Stimulated activated CD8-positive, alpha-beta memory T cell treated with anti-CD3 and anti-CD28 coated beads, Interleukin-4, amount 100 ng/mL, for 48 hours (primary cell): ENCODE measurements at places on chromosomes 4 and X.

- no peak for DNase-seq
Measured at GRCh38 chr4:65667506-65668041, 2.7 kb downstream of the EPHA5 start.

DNA sequence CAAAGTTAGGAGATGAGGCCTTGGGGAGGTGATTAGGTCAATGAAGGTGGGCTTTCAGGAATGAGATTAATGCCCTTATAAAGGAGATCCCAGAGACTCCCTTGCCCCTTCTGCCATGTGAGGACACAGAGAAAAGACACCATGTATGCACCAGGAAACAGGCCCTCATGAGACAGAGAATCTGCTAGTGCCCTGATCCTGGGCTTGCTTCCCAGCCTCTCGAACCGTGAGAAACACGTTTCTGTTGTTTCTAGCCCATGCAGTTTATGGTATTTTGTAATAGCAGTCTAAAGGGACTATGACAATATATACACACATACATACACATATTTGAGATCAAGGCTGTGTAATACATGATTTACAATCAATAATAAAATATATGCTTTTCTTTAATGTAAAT lies 41.4 kb upstream of the ENPP6 start:
- DNase-seq: no peak

- no peak for DNase-seq
Measured at GRCh38 chr4:145639186-145639698, 20.1 kb downstream of the MMAA start.

- no peak for DNase-seq
Measured at GRCh38 chr4:48022192-48022799, 5.7 kb downstream of the NIPAL1 start.

DNA sequence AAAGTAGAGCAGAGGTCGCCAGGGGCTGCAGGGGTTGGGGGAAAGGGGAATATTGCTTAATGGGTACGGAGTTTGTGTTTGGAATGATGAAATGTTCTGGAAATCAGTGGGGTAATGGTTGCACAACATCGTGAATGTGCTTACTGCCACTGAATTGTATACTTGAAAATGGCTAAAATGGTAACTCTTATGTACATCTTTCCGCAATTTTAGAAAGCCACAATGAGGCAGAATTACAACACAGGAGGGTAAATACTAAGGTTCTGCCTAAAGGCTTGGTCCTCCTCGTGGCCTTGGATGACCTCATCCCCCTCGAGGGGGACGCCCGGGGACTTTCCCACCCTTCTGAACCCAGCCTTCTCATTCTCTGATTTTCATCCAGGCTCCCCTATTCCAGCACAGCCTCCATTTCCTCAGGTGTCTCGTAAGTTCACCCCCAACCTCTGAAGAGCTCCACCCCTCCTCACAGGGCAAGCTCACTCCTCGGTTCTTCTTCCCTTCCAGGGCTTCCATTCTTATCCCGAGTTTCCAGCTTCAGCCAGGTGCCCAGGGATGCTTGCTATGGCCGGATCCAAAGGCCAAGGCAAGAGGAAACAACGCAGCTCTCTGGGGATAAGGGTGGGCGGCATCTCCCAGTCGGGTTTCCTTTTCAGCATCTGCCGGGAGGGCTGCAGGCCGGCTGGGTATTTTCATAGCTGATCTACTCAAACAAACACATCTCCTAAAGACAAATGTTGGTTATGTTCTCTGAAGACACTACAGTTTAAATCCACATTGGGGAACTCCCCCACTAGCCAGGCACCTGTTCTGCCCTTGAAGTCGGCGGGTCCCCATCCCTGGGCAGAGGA lies 71.3 kb upstream of the ACSL1 start:
- no peak for DNase-seq

DNA sequence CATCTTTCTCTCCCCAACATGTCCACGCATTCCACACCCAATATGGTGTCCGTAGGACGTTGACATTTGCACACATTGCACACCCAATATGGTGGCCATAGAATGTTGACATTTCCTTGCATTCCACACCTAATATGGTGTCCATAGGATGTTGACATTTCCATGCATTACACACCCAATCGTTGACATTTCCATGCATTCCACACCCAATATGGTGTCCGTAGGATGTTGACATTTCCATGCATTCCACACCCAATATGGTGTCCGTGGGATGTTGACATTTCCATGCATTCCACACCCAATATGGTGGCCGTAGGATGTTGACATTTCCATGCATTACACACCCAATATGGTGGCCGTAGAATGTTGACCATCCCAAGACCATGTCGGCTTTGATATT lies 88.4 kb upstream of the SHOX start:
- no peak for DNase-seq

- DNase-seq: no peak
Measured at GRCh38 chrX:116657071-116657470, 194.3 kb upstream of the CT83 start.

- DNase-seq: no peak
Measured at GRCh38 chrX:113389846-113390245, 549.2 kb upstream of the AMOT start.

DNA sequence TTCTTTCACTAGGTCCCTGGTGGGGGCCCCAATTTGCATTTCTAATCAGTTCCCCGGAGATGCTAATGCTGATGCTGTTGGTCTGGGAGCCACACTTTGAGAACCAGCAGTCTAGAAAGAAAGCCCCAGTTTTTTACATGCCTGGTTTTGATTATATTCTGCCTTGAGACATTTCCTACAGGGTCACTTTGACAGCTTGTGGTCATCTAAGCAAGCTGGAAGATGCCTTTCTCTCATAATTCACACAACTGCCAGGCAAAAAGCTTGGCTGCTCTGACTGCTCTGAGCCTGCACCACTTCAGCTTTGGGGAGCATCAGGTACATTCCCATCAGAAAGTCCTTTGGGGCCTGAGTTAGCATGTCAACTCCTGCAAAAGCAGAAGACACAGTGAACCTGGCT lies 5.9 kb upstream of the PLAC1 start:
- no peak for DNase-seq

DNA sequence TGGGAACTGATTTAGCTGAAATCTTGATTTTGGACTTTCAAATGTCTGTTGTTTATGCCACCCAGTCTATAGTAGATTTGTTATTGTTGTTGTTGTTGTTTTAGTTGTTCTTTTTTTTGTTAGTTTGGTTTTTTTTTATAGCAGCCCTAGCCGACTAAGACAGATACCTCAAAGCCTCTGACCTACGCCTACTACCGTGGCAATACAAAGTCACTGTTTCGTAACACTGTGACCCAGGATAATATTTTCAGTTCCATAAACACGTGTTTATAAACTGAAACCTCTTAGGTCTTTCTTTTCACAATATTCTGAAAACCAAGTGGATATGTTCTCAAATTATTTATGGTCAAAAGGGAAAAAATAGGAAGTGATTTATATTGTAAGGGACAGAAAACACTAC lies 32.8 kb downstream of the VCX2 start:
- DNase-seq: no peak

GRCh38 chrX:25144043-25144940 lies 128.5 kb upstream of the ARX start:
- DNase-seq: peak; percentile 53

DNA sequence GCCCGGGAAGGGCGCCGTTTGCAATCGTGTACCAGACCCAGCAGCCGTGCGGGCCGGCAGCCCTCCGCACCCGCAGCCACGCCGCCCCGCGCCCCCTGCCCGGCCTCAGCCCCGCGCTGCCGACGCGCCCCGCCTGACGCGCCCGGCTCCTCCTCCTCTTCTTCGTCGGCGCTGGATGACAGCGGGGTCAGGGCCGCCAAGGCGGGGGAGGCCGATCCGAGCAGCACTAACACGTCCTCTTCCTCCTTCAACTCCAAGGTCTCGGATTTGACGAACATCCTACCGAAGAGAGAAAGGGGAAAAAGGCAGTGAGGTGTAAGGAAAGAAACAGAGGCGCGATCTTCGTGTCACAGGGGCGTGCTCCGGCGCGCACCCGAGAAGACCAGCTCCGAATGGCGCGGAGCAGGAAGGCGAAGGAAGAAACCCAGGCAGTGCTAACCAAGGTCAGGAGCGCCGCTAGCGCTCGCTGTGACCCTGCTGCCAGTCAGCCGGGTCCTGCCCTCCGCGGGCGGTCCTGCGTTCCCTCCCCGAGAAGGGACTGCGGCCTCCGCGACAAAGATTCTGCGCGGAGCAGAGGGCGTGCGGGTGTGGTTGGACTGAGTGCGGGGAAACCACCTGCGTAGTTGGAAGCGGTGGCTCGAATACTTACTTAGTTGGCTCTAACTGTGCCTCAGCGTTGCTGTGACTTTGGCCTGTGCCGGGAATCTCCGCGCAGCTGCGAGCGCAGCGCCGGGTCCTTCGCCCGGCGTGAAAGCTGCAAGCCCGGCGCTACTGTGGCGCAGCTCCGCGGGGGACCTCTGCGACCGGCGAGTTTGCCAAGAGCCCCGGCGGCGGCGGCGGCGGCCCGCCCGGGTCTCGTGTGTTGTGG lies 548 bp downstream of the NEUROG2 start:
- peak; percentile 58 for DNase-seq

- DNase-seq: no peak
Measured at GRCh38 chr4:54169176-54169575, 59.9 kb upstream of the PDGFRA start.

DNA sequence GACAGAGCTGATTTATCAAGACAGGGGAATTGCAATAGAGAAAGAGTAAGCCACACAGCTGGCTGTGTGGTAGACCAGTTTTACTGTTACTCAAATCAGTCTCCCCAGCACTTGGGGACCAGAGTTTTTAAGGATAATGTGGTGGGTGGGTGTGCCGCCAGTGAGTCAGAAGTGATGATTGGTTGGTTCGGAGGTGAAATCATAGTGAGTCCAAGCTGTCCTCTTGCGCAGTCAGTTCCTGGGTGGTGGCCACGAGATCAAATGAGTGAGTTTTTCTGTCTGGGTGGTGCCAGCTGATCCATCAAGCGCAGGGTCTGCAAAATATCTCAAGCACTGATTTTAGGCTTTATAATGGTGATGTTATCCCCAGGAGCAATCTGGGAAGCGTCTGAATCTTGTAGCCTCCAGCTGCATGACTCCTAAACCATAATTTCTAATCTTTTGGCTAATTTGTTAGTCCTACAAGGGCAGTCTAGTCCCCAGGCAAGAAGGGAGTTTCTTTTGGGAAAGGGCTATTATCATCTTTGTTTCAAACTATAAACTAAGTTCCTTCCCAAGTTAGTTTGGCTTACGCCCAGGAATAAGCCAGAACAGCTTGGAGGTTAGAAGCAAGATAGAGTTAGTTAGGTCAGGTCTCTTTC lies 44.0 kb upstream of the PPP1R2C start:
- DNase-seq: no peak

DNA sequence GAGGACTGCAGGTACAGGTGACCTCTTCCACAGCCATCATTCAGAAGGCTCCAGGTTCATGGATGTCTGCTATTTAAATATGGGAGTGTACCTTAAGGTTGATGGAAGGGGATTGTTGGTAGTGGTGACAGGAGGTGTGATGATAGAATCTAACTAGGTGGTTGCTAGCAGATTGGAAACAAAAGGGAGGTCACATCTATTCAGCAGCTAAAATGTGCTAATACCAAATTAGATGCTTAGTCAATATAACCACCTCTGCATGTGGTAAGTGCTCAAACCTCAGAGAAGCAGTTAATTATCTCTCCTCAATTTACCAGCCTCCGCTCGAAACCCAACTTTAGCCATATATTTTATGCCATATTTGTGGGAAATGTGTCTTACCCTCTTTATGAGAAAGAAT lies 98.7 kb upstream of the CCSER1 start:
- DNase-seq: no peak

DNA sequence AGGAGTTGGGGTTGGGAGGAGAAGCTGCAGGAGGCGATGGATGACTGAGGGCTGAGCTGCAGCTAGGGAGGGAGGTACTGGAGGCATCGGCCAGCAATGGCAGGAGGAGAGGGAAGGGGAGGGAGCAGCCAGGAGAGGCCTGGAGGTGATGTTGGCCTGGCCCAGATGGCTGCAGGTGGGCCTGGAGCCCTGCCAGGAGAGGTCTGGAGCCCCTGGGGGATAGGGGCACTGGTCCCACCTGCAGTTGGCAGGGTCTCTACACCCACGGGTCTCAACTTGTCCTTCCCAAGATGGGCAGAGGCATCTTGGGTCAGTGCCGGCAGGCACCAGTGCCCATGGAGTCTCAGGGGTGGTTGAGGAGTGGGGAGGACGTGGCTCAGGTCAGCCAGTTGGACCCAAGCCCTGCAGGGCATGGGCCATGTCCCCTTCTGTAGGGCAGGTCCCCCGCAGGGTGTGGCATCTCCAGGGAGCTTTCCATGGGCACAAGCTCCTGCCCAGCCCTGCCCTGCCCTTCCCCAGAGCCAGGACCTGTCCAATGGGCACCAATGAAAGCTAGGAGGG lies 2.7 kb upstream of the MXD4 start:
- DNase-seq: no peak

DNA sequence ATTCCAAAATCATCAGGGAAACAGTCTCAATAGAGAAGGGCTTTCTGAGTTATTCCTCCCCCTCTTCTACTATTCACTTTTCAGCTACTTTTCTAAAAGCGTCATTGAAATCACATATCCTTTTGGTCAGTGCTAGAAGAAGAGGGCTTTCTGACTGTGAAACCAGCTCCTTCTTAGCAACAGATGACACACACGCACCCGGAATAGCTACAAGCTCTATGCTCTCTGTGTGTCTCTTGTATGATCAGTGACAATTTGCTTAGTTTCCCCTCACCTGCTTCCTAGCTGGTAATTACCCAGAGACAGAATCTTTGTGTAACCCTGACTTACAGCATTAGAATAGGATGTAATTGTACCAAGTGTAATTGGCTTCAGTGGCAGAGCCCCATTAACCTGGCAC lies 268.1 kb upstream of the SLITRK2 start:
- no peak for DNase-seq

GRCh38 chrX:794311-794710 lies 163.7 kb downstream of the SHOX start:
- DNase-seq: no peak

DNA sequence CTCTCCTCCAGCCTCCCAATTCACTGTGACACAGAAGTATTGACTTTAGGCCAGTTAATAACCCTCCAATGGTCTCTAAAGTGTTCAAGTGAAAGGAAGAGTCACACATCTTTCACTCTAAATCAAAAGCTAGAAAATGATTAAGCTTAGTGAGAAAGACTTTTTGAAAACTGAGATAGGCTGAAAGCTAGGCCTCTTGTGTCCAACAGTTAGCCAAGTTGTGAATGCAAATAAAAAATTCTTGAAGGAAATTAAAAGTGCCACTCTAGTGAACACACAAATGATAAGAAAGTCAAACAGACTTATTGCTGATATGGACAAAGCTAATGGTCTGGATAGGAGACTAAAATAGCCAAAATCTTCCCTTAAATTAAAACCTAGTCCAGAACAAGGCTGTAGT lies 687.2 kb downstream of the TRIML1 start:
- no peak for DNase-seq

DNA sequence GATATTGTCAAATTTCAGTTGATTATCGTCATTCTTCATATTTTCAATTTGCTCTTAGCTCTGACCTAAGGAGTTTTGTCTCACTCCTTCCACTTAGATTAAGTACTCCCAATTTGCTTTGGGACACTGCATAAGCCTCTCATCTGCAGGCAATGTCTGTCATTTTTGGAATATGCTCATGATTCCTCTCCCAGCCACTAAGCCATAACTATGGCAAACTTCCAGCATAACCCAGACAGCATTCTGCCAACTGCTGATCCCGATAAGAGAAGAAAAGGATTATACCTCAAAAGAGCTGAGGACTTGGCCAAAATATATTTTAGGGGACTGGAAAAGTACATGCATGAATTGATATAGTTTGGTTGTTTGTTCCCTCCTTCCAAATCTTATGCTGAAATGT lies 444.4 kb downstream of the GABRG1 start:
- DNase-seq: no peak
